ENCODE measurements at places on chromosomes 5 and 9.

DNA sequence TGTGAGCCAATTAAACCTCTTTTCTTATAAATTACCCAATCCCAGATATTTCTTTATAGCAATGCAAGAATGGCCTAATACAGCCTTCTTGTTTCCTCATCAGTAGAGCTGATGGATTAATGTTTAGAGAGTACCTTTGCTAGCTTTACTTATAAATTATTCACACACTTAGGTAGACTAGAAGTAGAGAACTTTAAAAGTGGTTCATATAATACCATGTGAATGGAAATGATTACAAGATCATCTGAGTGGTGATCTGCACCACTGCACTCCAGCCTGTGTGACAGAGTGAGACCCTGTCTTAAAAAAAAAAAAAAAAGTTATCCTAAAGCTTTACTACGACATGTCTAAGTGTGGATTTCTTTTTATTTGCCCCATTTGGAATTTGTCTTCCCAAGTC is 23.2 kb upstream of the LRRTM2 start:
- DNase-seq: no peak

GRCh38 chr5:113266913-113267227 is 167.9 kb downstream of the TSSK1B start:
- no peak for DNase-seq

DNA sequence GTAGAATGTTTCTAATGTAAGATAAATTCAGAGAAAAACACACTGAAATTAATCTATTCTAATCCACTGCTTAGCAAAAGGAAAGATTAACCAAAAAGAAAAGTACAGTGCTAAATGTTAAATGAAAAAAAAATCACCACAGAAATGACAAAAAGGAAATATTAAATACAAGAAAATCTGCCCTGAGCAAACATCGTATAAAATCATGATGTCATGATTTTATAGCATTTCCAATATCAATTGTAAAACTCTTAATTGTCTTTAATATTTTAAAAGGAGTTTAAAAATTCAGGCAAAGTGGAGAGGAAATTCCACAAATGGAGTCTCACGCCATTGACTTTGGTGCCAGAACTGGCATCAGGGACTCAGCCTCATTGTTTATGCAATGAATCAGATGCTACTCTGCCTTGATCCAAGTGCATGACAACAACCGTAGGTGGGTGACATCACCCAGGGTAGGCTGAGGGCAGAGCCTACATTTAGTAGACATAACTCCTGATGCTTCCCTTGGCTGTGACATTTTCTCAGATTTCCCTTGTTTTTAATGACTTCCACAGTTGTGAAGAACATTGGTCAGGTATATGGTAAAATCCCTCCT is 696.8 kb downstream of the SEMA5A start:
- DNase-seq: no peak

- DNase-seq: no peak
These were observed 8.9 kb downstream of the CDC42SE2 start for GRCh38 chr5:131272724-131273123.

DNA sequence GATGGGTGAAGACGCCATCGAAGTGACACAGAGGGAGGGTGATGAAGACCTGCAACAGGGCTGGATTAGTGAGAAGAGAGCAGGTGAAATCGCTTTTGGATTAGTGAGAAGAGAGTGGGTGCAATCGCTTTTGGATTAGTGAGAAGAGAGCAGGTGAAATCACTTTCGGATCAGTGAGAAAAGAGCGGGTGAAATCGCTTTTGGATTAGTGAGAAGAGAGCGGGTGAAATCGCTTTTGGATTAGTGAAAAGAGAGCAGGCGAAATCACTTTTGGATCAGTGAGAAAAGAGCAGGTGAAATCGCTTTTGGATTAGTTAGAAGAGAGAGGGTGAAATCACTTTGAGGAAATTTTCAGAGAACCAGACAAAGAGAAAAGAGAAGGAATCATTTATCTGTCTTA is 67.2 kb upstream of the TRIO start:
- no peak for DNase-seq
